Islet precursor cell (in vitro differentiated cells): ENCODE measurements at places on chromosomes 11 and 22.

GRCh38 chr11:59459916-59460315, 3.2 kb downstream of the OR4D6 start:
- DNase-seq, result no peak

DNA sequence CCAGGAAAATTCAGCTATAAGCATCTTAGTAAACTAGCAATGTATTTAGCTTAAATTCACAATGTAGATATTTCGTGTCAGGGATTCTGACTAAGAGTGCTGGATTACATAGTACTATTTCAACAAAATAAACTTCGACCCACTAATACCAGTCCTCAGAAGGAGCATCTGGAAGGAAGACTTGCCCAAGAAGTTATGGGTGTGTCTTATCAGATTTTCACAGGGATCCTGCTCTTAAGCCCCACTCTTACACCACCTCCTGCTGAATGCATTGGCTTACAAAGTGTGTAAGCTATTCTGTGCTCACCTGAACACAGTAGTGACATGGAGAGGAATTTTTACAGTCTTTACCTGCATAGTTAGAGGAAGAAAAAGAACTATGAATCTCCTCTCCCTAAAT, 35.4 kb upstream of the ANO5 start:
- no peak for DNase-seq

- no peak for DNase-seq
Measured at GRCh38 chr11:45264839-45265515, 21.2 kb downstream of the SYT13 start.

DNA sequence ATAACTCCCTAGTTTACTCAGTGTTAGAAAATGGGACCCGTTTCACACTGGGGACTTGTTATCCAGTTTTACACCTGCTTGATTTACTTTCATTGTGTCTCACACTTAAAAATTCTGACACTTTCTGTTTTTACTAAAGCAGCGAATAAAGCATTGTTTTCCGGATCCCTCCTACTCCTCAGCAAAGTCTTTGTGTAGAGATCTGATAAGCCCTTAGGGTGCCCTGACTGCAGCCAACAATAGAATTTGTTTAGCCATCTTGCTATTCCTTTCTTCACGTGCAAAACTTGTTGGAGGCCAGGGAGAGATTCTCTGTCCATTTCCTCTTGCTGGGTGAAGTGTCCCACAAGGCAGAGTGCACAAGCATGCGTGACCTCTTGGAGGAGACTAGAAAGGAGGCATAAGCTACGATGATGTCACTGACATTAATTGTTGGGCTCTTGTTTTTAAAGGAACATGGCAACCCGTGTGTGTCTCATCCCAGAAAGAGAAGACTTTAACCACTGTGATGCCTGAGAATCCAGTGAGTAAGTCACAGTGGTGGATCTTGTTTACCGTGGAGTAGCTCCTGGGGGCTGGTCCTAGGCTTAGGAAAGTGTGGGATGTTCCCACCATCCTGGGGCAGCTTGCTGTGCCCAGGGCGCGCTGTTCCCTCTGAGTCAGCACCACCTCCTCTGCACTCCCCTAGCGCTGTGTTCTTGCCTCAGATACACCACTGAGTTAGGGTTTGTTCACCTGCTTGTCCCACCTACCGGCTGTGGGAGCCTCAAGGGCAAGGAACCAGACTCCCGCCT, 27.7 kb downstream of the MICAL2 start:
- no peak for DNase-seq

DNA sequence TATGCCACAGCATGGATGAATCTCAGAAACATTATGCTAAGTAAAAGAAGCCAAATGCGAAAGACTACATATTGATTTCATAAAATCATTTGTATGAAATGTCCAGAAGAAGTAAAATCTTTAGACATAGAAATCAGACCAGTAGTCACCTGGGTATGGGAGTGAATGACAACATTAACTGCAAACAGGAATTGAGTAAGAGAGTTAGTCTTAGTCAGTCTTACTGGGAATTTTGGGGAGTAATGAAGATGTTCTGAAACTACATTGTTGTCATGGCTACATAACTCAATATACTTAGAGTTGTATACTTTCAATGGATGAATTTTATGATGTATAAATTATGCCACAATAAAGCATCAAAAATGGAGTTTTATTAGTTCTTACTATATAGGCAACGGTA, 107.8 kb upstream of the CHORDC1 start:
- DNase-seq, result no peak

DNA sequence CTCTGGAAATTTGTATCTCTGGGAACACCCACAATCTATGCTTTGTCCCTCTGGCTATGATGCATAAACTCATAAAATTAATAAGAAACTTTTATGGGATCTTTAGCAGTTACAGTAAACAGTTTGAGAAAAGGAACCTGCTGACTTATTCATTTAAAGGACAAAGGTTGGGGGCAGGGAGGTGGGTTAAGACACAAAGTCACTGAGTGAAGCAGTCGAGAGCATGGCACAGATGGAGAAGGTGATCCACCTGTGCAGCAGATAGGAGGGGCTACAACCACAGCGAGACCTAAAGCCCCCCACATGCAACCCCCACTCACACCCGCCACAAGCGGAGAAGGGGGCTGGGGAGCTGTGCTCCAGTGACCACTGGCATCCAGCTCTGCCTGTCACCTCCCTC, 45.0 kb downstream of the SMCO4 start:
- no peak for DNase-seq

GRCh38 chr22:44425694-44426045, 72.4 kb downstream of the RTL6 start:
- no peak for DNase-seq

GRCh38 chr22:19062139-19062942, 59.9 kb downstream of the DGCR2 start:
- DNase-seq, result peak; percentile 41

DNA sequence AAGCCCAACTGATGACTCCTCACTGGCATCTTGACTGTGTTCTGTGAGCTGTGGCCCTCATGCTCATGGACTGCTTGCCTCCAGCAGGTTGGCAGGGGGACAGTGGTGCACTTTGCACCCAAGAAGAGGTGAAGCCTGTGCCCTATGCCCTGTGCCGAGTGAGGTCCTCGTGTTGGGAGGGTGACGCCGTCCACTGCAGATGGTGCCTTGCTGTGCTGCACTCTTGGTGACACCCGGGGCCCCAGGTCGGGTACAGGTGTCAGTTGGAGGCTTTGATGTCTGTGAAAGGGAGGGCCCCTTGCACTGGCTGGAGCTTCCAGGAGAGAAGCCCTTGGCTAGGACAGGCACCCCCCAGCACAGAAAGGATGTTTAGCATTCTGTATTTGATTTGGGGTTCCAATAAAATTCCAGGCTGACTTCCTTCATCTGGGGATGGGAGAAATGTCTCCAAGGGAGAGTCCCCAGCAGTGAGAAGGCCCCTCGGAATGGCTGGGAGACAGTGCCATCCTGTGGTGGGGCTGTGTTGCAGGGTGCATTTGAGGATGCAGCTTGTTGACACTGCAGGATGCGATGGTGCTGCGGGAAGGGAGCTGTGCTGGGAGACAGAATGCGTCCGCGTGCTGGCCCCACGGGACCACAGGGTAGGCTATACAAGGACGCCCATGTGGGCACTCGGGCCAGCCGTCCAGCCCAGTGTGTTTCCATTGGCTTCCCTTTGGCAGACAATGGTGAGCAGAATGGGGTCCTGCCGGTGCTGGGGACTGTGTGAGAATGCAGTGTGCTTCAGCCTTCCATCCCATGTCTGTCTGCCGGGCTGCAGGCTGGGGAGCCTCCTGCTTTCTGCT, 2.5 kb upstream of the ZDHHC8 start:
- peak; percentile 71 for DNase-seq

DNA sequence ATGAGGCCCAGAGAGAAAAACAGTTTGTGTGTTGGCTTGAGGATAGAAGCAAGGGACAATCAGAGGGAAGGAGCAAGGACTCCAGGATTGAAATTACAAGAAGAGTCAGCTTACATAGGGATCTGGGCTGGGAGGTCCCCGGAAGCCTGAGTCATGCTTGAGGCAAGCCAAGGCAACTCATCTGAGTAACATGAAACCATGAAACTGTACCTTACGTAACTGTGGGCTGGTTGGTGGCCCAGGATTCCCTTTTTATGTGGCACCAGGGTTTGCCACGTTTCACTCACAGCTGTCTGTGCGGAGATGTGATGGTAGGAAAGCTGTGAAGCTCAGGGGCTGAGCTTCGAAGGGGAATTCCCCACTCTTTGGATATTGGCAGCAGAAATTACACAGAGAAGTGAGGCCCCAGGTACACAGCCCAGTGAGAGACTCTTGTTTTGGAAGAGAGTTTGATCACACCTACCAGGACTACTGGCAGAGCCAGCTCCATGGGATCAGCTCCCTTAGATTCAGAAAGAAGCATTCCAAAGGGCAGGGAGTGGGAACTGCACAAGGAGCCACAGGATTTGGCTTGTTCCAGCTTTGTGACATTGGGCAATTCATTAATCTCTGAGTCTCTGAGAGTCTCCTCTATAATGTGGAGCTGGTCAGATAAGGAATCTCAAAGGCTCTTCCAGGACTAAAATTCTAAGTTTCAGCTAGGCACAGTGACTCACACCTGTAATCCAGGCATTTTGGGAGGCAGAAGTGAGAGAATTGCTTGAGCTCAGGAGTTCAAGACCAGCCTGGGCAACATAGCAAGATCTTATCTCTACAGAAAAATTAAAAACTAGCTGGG, 7.8 kb downstream of the SLC5A1 start:
- peak; percentile 73 for DNase-seq
